ENCODE measurements at places on chromosomes 6 and 20. TPM values are rescaled to one million over a fixed set of nuclear protein-coding genes. Genes with fewer than 3 reads are reported as not detected.

RIPPLY2 gene
- total RNA-seq: not detected

RGS17 gene
- total RNA-seq: not detected

DNA sequence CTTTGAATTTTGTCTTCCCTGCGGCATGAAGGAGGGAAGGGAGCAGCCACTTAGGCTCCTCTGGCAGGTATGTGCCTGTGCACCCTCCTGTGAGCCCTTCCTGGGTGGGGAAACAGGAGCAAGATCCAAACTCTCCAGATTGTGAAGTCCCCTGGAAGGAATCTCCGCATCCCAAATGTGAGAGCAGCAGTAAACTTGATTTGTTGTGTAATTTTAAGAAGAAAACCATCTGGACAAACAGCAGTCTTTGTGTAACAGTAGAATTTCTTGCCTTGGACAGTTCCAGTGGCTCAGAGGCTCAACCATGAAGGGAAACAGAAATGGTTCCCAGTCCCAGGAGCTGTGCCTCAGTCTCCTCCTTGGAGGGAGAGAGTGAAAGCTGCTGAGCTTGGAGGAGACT, 39.7 kb downstream of the CDH26 start:
- DNase-seq: no peak

DNA sequence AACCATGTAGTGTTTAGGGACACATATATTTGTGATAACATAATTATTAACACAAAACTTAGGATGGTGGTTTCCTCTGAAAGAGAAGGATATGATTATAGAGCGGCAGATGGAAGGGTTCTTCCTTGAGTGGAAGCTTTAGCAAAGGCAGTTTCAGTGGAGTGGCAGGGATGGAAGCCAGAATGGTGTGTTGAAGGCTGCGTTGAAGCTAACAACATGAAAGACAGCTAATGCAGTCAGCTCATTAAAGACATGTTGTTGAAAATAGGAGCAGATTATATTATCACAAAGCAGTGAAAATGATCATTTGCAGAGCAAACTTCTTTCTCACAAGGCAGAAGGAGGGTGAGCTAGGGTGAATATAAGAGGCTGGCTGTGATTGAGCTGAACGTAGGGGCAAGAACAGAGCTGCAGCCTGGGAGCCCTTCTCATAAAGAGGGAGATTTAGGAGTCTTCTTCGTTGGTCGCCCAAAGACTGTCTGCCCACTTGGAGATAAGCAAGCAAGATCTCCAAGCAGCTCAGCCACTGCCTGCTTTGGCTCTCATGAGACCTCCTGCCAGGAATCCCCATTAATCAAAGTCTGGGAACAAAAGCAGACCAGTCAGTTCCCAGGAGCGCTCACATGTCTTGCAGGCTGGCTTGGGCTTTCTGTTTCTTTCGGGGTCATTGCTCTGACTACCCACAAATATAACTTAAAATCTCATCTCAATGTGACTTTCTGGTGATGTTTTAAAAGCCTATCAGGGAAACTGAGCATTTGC, 2.6 kb upstream of the ANKRD6 start:
- DNase-seq: no peak

DNA sequence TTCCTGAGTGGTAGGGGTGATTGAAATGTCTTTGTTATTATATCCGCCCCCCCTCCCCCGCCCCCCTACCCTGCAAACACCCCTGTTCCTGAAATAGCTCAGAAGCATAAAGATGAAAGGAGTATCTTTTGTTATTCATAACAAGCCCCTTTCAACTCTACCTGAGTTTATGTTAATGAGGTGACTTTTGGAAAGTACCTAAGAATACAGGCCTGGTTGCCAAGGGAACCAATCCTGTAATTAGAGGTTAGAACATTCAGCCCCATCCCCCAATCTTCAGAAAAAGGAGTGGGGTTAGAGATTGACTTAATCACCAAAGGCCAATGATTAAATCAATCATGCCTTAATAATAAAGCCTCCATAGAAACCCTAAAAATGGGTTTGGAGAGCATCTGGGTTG, 979.2 kb upstream of the GJE1 start:
- DNase-seq: no peak

- DNase-seq: no peak
Observed at GRCh38 chr20:37331060-37331857, 14.7 kb upstream of the SRC start.

- DNase-seq: no peak
Observed at GRCh38 chr6:101322921-101323320, 70.6 kb upstream of the GRIK2 start.

DNA sequence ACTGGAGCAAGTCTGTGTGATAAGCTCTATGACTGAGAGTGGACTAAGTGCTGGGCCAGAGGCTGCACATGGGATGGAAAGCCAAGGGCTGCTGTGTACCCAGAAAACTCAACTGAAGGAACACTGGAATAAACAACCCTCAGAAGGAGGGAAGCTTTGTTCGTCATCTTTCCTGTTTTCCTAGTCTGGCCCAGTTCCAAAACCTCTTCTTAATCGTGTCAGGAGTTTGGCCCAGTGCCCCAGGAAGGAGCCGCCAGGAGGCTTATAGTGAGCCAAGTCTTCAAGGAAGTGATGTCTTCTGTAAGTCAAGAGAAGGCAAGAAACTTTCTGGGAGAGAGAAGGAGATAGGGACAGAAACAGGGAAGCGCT, 23.3 kb upstream of the TOP1 start:
- DNase-seq: no peak

ANGPT4 gene
- not detected for total RNA-seq

DNA sequence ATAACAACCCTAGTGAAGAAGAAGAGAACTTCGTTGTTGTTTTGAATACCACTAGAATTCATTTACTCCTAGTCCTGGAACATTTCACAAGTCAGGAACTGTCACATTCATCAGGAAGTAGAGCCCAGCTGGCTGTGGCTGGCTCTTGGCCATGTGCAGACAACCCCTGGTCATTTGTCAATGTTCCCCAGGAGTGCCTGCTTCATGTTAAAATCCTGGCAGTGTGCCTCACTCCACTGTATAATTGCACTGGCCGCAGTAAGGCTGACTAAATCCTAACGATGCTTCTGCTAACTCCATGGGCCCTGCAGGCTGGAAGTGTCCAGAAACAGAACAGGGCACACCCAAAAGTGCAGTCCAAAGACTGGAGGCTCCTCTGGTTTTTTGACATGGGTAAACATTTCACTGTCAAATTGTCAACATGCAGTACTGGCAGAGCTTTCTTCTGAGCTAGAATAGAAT, 41.5 kb upstream of the ADGRF1 start:
- no peak for DNase-seq

GRCh38 chr6:38057994-38058393, 238.5 kb downstream of the ZFAND3 start:
- peak; percentile 42 for DNase-seq

- no peak for DNase-seq
Observed at GRCh38 chr6:135072753-135073152, 18.1 kb upstream of the HBS1L start.

FABP7 gene
- not detected for total RNA-seq

BCL2L1 gene
- 248 TPM for total RNA-seq

- DNase-seq: no peak
Observed at GRCh38 chr6:158374020-158374419, 61.8 kb downstream of the TULP4 start.

DNA sequence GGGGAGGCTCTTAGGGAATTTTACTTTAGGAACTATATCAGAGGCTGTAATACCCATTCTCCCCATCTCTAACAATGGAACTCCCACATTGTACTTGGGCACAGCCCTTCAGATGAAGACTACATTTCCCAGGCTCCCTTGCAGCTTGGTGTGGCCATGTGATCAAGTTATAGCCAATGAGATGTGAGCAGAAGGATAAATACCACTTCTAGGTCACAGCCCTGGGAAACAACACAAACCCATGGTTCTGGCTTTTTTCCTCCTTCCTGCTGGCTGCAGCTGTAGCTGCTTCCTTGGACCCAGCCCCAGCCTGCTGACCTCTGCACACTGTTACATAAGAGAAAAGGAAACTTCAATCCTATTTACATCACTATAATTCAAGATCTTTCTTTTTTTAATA, 445.9 kb upstream of the JARID2 start:
- no peak for DNase-seq

DNA sequence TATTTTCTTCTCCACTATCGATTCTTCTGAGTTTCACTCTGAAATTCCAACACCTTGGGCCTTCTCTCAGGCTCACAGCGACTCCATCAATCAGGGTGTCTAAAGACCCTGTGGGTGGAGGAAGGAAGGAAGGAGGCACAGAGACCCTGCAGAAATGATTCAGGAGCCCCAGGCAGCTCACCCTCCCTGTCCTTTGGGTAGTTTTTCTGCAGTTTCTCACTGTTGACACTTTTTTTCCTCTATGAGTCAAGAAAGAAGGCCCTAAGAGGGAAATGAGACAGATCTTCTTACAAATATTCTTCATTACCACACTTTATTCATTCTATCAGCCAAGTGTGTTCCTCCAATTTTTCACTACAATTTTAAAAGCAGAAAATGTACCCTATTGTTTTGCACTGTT, 34.2 kb upstream of the TBXT start:
- no peak for DNase-seq

DNA sequence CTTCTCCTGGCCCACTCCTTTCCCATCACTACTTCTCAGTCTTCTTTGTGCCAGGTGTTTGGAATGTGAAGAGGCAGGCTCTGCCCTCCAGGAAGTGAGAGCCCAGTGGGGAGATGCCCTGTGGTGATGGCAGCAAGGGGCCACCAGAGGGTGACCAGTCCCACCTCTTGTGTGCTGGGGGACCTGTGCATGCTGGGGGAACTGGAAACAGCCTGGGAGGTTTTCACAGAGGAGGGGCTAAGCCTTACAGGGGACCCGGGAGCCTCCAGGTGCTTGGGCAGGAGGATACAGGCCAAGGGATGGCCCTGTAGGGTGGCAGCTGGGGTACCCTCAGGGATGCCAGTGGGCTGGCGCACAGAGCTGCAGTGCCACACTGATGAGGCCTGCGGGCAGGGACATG, 72.3 kb downstream of the RAMACL start:
- no peak for DNase-seq

DNA sequence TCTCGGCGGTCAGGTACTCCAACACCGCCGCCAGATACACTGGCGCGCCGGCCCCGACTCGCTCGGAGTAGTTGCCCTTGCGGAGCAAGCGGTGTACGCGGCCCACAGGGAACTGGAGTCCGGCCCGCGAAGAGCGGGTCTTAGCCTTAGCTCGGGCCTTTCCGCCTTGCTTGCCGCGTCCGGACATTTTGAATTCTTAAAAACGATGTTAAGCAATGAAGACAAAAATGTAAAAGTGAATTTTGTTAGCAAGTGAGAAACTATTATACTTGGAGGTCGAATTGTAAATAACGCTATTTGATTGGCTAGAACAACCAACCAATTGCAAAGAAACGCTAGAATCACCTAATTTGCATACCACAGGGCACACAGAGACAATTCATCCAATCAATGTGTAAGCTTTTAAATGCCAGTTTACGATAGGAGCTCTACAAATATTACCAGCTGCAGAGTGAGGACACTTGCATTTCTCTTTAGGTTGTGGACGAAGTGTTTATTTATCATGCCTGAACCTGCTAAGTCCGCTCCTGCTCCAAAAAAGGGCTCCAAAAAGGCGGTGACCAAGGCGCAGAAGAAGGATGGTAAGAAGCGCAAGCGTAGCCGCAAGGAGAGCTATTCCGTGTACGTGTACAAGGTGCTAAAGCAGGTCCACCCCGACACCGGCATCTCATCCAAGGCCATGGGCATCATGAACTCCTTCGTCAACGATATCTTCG, 112.0 kb downstream of the HFE start:
- peak; percentile 41 for DNase-seq

MLN gene
- total RNA-seq: not detected

RNF217 gene
- 0.60 TPM for total RNA-seq

DNA sequence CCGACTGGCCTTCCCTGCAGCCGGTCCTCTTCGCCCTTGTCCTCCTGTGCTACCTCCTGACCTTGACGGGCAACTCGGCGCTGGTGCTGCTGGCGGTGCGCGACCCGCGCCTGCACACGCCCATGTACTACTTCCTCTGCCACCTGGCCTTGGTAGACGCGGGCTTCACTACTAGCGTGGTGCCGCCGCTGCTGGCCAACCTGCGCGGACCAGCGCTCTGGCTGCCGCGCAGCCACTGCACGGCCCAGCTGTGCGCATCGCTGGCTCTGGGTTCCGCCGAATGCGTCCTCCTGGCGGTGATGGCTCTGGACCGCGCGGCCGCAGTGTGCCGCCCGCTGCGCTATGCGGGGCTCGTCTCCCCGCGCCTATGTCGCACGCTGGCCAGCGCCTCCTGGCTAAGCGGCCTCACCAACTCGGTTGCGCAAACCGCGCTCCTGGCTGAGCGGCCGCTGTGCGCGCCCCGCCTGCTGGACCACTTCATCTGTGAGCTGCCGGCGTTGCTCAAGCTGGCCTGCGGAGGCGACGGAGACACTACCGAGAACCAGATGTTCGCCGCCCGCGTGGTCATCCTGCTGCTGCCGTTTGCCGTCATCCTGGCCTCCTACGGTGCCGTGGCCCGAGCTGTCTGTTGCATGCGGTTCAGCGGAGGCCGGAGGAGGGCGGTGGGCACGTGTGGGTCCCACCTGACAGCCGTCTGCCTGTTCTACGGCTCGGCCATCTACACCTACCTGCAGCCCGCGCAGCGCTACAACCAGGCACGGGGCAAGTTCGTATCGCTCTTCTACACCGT, 6.1 kb downstream of the UBD start:
- no peak for DNase-seq

SYTL3 gene
- 72.6 TPM for total RNA-seq

- DNase-seq: no peak
Observed at GRCh38 chr20:46293084-46293483, 15.2 kb downstream of the CDH22 start.

- no peak for DNase-seq
Observed at GRCh38 chr6:90997076-90997475, 410.2 kb upstream of the MAP3K7 start.

RNF144B gene
- 1.4 TPM for total RNA-seq

- no peak for DNase-seq
Observed at GRCh38 chr6:138882369-138883017, 86.6 kb downstream of the ECT2L start.

GRCh38 chr20:32517518-32517873, 67.6 kb downstream of the NOL4L start:
- DNase-seq: no peak

DNA sequence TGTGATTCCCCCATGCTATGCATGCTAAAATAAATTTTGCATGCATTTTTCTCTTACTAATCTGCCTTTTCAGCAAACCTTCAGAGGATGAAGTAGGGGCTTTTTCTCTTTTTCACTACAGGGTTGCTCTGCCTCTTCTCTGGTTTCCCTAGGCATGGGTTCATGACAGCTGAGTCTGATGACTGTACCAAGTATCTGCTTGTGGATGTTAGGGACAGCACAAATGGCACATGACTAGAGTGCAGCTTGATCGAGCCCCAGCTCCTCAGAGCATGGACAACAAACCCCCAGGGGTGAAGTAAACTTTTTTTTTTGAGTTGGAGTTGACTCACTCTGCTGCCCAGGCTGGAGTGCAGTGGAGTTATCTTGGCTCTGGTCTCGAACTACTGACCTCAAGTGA, 57.1 kb upstream of the GCM1 start:
- no peak for DNase-seq

- DNase-seq: no peak
Observed at GRCh38 chr6:124869416-124869815, 92.8 kb upstream of the RNF217 start.
